Kidney epithelial cell (primary cell): ENCODE measurements at places on chromosomes 4 and X.

GRCh38 chr4:106569146-106570031, 200.8 kb upstream of the GIMD1 start:
- no peak for DNase-seq

DNA sequence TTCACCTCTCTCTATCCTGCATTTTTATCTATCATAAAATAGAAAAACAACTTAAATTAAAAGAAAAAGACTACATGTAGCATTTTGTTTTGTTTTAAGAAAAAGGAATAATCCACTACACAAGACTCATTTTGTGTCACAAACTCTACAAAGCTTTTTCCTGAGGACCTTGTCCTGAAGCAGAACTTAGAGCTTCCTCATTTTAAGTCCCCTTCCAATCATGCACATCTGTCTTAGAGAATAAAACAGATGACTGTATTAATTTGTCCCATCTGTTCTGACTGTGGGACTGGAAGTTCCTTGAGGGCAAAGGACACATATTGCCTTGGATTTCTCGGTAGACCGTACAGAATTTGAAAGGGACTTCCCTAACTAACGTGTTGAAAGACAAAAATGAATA, 218.5 kb downstream of the COL25A1 start:
- no peak for DNase-seq

- DNase-seq: no peak
Observed at GRCh38 chr4:153427363-153428071, 38.6 kb upstream of the TMEM131L start.

DNA sequence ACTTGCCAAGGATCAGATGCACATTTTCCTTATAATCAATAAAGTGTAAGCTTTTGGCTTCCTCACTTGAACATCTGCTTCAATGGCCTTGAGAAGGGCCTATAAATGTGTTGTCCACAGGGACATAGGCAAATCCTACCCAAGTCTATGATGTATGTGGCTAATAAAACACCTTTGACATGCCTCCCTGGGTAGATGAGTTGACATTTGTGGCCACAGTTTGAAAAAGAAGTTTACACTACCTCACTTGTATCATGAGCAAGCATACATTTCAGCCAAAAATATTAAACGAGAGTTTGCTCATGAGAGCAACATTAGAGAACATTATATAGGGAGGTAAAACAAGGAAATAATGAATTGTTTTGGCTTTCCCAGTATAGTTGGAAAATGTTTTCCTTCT, 1067.7 kb downstream of the C4orf33 start:
- no peak for DNase-seq

DNA sequence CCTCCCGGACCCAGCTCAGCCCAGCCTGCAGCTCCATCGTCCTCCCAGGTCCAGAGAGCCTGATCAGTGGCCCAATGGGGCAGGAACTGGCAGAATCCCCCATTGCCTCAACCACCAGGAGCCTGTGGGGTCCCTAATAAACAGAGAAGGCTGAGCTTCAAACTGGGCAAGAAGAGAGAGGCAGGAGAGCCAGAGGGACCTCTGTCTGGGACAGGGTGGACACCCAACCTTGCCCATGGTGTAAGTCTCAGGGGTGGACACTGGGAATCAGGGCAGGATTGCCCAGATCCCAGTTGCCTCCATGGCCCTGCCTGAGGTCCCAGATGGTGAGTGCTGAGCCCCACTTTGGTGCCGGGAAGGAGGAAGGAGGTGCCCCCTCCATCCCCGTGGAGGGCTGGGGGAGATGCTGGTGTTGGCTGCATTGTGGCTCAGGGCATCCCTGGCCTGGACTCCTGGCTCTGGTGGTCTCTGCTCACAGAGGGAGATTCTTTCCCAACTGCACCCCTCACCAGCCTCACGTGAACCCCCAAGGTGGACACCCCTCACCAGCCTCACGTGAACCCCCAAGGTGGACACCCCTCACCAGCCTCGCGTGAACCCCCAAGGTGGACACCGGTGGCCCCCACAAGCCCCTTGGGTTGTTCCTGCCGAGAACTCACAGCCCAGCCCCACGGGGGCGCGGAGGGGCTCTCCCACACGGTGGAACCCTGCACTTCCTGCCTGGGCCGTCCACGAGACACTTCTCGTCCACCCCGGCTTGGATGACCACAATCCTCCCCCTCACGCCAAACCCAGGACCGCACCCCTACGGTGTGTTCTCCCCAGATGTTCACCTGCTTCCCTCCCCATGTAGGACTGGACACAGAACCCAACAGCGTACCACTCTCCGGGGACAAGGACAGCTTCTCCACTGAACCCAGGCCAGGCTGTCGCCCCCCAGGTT, 5.4 kb downstream of the CPLX1 start:
- no peak for DNase-seq

DNA sequence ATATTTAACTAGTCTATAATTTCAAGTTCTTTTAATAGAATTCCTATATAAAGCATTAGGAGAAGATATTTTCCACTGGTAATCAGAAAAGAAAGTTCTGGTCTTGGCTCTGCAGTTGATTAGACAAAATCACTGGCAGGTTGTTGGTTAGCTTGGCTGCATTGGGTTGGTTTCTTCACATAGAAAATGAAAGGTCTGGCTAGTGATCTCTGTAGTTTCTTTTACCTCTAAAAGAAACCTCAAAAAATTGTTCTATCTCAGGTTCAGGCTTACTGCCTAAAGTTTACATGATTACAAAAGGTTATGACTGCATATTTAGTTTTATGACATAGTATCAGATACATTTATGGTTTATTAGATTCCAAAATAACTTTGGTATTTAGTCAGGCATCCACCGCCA, 95.8 kb upstream of the NAP1L5 start:
- DNase-seq: no peak

DNA sequence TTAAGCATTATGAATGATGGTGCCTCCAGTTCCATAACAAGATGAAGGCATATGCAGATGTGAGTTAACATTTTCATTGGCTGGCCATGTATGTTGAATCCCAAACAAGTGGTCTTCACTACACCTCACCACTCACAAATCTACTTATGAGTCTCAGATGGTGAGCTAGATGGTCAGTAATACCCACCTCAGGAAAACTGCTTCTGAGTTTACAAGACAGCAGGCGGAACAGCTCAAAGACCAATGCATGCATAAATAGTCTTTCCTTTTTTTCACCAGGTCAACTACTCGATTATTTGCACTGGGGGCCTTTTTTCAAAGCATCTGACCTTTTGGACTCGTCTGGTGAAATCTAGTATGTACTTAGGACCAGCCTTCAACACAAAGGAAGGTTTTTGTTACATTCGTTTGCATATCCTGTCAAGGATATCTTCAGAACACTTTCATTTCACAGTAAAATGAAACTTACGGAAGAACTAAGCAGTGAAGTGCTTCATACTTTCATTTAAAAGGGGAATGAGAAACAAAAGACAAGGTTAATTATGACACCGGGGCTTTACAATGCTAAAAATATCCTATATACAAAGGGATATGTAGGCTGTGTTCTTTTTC, 23.1 kb upstream of the TLR7 start:
- no peak for DNase-seq

- DNase-seq: no peak
Observed at GRCh38 chr4:174193438-174194374, 89.8 kb downstream of the FBXO8 start.

- no peak for DNase-seq
Observed at GRCh38 chrX:136598631-136599030, 49.3 kb upstream of the CD40LG start.

GRCh38 chr4:7861440-7861881, 78.2 kb downstream of the AFAP1 start:
- DNase-seq: no peak

- DNase-seq: no peak
Observed at GRCh38 chrX:130111220-130112154, 1.2 kb upstream of the ELF4 start.

DNA sequence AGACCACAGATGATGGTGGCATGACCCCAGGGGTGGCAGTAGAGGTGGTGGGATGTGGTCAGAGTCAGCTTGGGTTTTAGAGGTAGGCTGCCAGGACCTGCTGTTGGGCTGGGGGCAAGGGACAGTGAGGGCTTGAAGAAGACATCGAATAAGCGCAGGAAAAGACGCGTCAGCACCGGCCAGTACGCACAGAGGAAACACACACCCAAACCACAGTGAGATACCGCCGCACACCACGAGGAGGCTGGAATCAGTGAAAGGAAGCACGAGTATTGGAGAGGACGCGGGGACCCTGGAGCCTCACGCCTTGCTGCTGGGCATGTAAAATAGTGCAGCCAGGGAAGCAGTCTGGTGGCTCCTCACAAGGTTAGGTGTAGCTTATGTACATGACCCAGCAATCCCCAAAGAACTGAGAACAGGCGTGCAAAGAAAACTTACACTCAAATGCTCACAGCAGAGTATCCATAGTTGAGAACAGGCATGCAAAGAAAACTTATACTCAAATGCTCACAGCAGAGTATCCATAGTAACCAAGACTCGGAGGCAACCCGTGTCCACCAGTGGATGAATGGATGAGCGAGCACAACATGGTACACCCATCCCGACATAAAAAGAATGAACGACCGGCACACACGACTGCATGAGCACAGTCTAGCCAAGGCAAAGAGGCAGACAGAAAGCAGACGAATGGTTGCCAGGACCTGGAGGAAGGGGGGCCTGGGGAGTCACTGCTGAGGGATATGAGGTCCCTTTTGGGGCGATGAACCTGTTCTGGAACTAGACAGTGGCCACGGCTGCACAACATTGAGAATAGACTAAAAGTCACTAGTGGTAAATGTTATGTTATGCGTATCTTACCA, 13.3 kb downstream of the PDZD4 start:
- DNase-seq: no peak
